ENCODE measurements at places on chromosomes 2 and 18.
A peak's percentile ranks its signal among the peaks of the same experiment; 100 is the strongest.

DNA sequence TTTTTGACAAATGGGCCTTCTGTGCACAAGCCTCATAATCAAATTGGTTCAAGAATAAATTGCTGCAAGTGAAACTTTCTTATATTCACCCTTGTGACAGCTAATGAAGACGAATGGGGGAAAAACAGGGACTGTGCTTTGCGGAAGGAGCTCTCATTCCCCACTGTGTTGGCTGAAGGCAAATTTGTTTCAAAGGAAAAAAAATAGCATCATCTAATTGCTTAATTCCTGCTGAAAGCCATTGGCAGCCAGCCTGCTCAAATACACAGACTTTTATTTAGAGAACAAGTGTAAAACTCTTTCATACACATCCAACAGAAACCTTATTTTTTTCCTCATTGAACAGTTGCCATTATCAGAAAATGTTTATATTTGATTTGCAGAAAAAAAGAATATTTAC lies 172.3 kb downstream of the ARL6IP6 start:
- DNase-seq: no peak

GRCh38 chr2:240831594-240832204 lies 11.7 kb upstream of the KIF1A start:
- DNase-seq: no peak

DNA sequence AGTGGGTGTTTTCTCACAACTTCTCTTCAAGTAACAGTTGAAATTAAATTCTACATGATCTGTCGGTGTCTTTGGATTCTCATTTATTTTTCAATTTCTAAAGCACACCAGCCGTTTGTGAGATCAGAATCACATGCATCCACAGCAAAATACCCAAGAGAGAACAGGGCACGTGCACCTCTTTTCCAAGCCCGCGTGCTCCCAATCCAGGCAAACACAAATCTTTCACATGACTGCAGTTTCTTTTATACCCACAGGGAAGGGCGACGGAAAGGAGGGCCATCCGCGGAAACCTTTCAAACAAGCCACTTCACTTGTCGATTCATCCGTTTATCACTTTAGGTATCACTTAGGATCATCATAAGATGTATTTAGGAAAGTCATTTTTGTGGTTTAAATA lies 13.0 kb upstream of the DAPL1 start:
- no peak for DNase-seq

DNA sequence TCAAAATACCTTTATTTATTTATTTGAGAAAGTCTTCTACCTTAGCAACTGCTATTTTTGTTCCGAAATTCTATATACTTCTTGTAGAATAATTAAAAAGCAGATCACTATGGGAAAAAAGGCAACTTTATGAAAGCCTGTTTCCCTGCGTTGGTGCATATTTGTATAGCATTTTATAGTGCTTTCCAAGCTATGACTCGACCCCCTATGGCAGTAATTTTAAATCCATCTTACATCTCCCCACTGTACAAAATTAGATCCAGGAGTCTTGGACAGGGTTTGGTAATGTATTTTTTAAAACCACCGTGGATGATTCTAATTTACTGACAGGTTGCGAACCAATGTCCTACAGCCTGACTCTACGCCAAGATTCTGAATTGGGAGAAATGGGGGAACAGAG lies 10.1 kb downstream of the TANK start:
- no peak for DNase-seq

DNA sequence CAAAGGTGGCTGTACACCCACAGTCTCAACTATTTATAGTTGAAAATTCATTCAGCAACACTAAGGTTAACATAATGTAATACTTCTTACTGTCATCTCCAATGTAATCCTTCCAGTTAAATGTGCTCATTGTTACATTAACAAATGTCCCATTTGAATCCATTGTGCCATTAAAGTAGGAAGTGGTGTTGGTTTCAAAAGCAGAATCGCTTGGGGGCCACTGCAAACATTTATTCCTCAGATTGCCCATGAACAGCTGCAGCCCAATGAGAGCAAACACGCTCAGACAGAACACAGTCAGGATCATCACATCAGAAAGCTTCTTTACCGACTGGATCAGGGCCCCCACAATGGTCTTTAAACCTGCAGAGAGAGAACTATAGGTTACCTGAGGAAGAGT lies 41.4 kb downstream of the SCN3A start:
- DNase-seq: no peak

GRCh38 chr2:236169151-236169721 lies 1.1 kb upstream of the GBX2 start:
- no peak for DNase-seq

DNA sequence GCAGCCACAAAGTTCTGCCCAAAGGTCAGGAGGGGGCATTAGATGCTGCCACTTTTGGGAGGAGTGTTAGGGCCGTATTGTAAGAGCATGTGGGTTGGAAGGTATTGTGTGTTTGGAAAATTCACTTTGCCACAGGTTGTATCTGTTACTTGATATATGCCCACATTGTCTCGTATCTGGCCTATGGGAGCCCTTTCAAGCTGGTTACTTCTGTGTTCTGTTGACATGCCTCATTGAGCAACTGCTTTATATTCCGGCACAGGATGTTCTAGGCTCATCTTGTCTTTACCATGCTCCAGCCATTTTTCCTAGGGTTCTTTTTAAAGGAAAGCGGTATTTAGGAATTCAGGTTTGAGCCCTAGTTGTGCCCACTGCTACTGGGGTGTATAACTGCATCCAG lies 6.0 kb downstream of the ADNP2 start:
- DNase-seq: no peak

- no peak for DNase-seq
Observed at GRCh38 chr18:46429649-46430224, 227.3 kb downstream of the LOXHD1 start.

DNA sequence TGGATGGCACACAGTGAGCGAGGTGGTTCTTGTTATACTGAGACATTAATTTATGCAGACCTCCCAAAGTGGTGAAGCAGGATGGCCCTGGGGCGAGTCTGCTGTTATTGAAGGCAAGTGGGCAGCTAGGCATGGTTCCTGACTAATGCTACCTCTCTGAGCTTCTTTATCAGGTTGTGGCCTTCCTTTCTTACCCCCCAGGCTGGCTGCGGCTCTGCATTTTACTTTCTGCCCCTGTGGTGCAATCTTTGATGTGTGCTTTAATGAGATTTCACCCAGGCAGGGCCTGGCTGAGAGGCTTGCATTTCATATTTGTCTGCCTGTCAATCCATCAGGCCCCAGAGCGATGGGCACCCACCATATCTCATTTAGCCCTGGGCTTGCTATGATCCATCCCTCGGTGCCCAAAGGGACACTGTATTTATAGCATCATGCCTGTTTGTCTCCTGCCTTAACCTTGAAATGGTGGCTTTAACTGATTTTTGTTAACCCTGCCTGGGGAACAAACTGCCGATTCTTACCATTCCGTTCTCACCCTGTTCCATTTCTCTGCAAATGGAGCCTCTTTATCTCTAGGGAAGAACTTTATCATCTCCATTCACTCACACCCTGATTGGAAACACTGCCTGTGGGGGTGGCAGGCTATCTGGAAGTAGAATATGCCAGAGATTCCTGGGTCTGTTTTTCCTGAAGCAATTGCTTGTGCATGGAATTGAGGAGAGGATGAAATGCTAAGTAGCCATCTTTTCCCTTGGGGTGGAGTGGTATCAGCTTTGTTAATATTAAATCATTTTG lies 316.2 kb upstream of the THSD7B start:
- DNase-seq: no peak

DNA sequence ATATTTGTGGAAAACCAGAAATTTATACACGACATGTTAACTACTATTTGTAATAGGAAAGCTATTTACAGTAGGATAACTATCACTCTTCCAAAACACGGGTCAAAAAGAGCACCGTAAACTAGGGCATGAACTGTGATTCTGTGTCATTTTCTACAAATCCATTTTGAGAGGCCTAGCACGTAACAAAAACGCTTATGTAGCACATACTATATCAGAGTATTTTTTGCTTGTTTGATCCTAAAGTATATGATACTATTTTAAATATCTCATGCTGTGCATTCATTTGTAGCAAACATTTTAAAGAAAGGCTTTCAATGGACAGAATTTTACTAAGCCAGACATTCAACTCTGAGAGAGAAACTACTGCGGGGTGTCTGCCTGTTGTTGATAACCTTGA lies 45.1 kb downstream of the WDFY1 start:
- DNase-seq: no peak

GRCh38 chr18:69956665-69957620 lies 9.3 kb upstream of the CD226 start:
- DNase-seq: no peak

- no peak for DNase-seq
Observed at GRCh38 chr2:33177627-33178026, 230.9 kb downstream of the LTBP1 start.

- DNase-seq: peak; percentile 51
Observed at GRCh38 chr18:11502368-11502767, 107.0 kb upstream of the SLC35G4 start.

DNA sequence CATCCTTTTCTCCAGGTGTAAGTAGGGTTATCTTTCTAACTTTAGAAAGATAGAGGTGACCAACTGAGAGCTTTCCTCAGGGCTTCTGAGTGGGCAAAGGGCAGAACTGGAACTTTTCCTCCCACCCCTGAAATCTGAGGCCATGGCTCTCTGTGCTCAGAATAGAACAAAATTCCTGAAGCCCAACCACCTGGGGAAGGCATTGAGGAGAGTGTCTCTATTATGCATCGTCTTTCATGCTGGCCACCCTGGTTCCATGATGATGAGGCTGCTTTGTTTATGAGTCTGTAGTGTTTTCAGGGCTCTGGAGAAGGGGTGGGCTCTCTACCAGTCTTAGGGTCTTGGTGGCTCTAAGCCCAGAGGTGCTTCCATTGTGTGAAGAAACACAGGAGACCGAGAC lies 30.7 kb upstream of the IL1R1 start:
- no peak for DNase-seq

GRCh38 chr18:75970212-75970611 lies 524.8 kb downstream of the ZNF516 start:
- no peak for DNase-seq

DNA sequence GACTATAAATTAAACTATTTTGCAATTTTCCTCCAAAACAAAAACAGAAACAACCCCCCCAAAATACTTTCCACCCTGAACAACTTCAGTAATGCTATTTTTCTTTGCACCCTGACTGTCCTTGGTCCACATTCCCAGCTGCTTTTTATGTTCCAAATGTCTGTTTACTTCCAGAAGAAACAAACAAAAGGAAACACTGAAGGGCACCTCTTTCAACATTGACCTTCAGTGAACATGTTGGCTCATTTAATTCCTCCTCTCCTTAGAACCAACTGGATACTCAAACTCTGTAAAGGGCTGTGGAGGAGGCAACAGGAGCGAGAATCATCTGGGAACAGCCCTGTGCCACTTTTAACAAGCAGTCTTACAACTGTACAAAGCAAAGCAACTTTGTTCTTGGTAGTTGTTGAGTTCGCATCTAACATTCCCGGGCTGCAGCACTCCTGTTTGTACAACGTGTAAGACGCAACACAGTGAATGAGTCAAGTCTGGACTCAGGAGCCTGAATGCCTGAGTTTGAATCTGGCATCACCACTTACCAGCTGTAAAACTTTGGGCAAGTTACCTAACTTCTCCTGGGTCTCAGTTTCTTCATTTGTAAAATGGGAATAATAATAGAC lies 111.4 kb upstream of the GATA6 start:
- DNase-seq: peak; percentile 8

DNA sequence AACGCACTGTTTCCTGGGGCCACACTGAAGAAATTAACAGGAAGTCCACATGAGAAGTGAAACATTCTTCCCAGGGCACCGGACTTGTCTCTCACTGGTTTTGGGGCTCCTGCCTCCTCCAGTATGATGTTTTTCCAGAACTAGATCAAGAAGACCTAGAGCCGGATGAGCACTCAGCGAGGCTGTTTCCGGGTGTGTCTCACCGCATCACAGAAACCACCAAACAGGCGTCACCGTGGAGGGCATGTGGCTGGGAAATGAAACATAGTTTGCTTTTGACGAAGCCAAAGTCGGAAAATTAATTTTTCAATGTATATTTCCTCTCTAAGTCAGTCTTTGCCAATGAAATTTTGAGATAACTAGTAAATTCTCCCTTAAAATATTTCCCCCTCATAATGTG lies 314.0 kb upstream of the SALL3 start:
- no peak for DNase-seq

DNA sequence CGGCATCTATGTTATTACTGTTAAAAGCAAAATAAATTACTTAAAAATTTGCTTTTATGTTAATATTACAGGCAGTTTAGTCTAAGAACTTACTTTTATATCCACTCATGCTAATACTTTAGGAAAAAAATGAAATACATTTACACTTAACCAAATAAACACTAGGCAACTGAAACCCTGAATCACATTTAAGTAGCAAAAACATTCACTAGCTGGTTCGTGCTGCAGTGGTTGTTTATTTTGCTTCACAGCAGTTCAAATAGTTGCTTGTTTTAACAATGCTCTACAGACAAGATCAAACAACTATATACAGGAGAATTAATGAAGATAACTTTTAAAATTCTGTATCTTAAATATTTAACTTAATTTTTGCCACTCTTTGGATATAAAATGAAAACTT lies 60.8 kb downstream of the ABCG8 start:
- DNase-seq: peak; percentile 23

GRCh38 chr2:16747689-16748088 lies 82.1 kb upstream of the CYRIA start:
- no peak for DNase-seq

GRCh38 chr2:66110608-66111007 lies 324.3 kb upstream of the MEIS1 start:
- DNase-seq: no peak

- no peak for DNase-seq
Observed at GRCh38 chr18:36499938-36500337, 202.4 kb downstream of the FHOD3 start.

GRCh38 chr2:181779288-181780021 lies 99.1 kb upstream of the NEUROD1 start:
- DNase-seq: peak; percentile 50

DNA sequence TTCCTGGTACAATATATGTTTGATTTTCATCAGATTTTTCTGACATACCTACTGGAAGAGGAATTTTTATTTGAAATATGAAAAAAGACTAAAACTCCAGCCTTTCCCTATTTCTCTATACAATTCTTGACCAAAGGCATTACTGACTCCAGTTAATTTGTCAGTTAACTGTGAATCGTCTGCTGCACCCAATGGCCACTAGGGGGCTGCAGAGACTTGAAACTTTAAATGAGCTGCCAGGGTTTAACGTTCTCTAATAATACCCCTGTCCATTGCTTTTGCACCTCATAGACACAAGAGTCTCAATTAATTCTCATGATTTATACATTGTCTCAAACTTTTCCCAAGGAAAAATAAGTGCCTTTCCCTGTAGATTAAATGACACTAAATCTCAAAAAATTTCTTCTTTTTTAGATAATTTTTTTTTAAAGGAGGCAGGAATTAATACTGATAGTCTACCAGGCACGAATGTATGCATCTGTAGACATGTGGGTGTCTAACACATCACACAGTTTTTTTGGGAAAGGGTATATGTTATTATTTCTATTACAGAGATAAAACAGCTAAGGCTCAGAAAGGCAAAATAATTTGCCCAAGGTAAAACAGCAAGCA lies 1.8 kb upstream of the ALK start:
- peak; percentile 53 for DNase-seq

DNA sequence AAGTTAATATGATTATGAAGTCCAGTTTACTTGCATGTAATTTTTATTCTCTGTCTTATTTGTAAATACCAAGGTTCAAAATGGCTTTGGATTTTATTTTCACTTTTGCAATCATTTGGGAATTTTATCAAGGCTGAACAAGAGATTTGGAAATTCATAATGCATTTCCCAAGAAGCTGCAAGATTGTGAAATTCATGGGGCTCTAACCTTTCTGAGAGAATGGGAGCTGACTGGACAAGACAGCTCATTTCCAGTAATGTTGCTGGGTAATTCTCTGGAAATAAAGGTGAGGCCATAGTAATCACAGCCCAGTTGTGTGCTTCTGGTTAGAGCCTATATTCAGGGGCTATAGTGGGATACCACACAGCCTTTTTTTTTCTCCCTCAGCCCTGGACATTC lies 21.5 kb upstream of the NABP1 start:
- peak; percentile 86 for DNase-seq

Data from iris pigment epithelial cell (primary cell).